ENCODE measurements at places on chromosomes 6 and 20.

DNA sequence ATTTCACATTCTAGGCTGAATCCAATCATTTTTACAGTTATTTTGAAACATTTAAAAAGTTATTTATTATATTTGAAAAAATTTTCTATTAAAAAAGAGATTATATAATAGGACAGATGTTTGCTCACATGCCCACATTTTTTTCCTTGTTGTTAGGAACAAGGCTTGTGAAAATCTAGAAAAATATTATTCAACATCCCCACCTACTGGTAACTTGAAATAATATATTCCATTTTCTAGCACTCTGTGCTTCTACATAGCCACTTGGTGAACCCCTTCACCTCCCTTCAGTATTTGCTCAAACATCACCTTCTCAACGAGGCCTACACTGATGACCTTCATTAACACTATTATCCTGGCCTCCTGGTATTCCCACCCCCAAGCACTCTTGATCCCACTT lies 18.3 kb upstream of the GPRC6A start:
- DNase-seq: no peak

GRCh38 chr6:34514593-34515472 lies 41.3 kb downstream of the SPDEF start:
- DNase-seq: no peak

DNA sequence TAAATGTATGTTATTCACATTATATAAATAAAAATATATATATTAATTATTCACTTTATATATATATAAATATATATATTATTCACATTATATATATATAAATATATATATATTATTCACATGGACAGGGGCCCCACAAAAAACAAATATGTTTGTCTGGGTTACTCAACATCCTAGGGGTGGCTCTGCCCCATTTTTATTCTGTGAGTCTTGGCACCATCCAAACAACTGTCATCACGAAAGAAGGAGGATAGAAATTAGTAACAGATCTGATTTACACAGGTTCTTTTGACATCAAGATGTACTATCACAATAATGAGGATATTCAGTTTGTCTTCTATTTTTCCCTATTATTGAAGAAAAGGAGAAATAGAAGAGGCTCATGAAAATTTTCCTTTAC lies 187.3 kb downstream of the GPX5 start:
- no peak for DNase-seq

DNA sequence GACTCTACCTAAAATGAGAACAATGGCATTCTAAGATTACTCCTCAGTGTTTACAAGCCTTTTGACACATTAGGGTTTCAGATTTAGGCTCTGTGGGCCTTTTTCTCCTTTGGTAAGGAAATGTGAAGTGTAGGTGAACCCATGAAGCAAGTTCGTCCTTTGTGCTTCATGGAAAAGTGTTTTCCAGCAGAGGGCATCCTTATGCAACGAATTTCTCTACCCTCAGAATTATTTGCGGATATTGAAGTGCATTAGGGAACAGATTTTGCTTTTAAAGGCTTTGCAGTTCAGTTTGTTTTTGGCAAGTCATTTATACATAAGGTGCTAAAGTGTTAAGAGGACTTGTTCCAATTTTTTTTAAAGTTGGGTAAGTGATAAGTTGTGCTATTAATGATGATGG lies 55.7 kb upstream of the FERMT1 start:
- no peak for DNase-seq

- no peak for DNase-seq
These were observed 11.5 kb upstream of the CDKN1A start for GRCh38 chr6:36666826-36667591.

DNA sequence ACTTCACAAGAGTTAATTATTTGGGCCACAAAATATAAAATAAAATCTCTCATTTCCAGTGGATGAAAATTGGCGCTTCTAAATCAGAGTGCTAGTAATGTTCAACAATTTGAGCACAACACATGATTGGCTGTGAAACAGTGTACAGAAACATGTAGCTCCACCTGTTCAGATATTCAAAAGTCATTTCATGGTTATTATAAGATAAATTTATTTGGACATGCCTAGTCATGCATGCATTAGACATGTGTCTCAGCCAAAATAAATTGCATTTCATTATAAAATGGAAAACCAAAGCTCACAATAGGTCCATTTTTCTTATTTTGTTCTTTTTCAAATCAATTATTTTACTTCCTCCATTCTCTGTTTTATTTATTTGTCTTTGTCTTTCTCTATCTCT lies 374.8 kb downstream of the LMBRD1 start:
- no peak for DNase-seq

DNA sequence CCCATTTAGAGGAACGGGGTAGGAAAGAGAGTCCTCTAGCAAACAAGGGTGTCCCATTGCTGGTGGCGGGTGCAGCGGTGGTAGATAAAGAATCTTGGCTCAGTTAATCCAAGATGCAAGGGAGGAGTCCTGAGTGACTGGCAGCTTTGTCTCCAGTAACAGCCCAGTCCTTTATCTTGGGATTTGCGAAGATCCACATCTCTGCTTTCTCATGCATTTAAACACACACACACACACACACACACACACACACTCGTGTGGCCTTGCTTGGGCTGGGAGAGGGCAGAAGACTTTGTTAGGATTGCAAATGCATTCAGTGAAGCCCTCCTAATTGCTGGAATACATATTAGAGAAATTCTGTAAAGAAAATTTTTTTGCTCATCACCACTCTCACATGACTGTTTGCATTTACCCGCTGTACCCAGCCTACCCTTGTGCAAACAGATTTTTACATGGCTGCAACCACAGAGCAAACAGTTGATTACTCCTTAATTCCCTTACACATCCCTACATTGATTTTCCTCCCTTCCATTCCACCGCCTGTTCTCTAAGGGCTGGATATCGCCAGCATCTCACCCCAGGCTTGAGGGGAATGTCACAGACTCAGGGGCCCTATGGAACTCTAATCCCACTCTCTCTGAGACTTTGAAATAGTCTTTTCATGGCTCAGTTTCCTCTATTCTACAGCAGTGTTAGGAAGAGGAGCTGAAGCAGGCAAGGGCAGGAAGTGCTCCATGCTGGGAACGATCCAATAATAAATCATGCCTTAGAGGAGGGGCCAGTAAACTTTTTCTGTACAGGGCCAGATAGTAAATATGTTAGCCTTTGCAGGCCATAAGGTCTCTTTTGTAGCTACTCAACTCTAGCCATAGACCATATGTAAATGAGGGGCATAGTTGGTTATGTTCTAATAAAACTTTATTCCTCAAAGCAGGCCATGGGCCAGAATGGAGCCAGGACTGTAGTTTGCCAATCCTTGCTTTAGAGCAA lies 3.5 kb downstream of the C6orf132 start:
- DNase-seq: no peak

GRCh38 chr6:148401571-148401970 lies 58.9 kb downstream of the SASH1 start:
- no peak for DNase-seq

- DNase-seq: no peak
These were observed 224.9 kb downstream of the ANKRD60 start for GRCh38 chr20:58003525-58003924.

DNA sequence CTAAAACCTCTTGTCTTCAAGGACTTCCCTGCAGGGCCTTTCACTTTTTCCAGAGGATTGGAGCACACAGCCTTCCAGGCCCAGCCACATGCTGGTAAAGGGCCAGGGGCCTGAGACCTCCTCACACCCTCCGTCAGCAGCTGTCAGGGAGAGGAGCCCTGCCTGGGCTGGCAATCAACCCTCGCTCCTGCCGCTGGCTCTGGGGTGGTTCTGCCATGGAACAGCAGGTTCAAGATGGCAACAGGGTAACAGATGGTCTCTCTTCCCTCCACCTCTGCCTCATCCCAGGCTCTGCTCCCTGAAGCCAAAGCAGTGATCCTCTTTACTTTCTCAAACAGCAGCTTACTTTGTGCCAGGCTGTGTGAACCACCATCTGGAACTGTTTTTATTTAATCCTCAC lies 23.8 kb downstream of the PCNA start:
- no peak for DNase-seq

DNA sequence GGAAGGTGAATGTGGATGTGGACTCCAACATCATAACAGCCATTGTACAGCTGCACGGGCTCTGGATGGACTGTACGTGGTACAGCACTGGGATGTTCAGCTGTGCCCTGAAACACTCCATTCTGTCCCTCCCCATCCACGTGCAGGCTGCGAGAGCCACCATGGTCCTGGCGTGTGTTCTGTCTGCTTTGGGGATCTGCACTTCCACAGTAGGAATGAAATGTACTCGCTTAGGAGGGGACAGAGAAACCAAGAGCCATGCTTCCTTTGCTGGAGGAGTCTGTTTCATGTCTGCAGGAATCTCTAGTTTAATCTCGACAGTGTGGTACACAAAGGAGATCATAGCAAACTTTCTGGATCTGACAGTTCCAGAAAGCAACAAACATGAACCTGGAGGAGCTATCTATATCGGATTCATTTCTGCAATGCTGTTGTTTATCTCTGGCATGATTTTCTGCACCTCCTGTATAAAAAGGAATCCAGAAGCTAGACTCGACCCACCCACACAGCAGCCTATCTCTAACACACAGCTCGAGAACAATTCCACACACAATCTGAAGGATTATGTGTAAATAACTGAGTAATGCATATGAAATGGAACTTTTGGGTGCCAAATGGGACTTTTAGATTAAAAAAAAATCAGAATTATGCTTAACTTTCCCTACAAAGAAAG lies 12.1 kb downstream of the CLDN20 start:
- no peak for DNase-seq

GRCh38 chr6:89270951-89271721 lies 44.0 kb downstream of the GABRR2 start:
- DNase-seq: no peak

DNA sequence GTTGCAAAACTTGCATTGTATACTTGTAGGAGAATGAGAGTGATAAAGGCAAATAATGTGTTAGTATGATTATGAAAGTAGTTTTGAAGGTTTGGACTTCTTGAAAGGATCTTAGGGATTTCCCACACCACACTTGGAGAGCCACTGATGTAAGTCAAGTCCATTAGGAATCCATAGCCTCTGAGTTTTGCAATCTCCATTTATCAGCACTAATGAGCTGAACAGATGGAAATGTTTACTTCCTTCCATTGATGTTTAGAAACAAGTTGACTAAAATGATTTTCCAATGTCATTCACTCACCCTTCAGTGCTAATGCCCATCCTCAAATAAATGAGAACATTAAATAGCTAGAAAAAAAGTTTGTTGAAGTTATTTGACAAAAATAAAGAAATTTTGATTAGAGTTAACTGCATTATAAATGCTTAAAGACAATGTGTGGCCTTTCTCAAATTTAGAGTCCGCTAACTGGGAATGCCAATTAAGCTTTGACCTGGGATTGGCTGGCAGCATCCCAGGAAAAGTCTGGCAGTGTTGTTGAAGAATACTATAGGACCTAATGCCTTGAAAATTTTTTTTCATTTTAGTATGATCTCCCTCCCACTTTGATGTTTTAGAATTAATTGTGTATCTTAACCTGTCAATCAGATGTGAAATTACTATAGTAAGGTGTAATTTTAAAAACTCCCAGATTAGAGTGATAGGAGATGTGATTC lies 68.0 kb downstream of the SLC35F1 start:
- no peak for DNase-seq
